ENCODE measurements at places on chromosomes 4 and X. TPM values are rescaled to one million over a fixed set of nuclear protein-coding genes. Genes with fewer than 3 reads are reported as not detected.

The RTL5 gene
- not detected for polyA plus RNA-seq

The HGFAC gene
- not detected for polyA plus RNA-seq

The PNMA6A gene
- polyA plus RNA-seq: 4.9 TPM

The IGSF1 gene
- polyA plus RNA-seq: 1.0 TPM

The TXK gene
- polyA plus RNA-seq: 0.16 TPM

The RBM46 gene
- polyA plus RNA-seq: not detected

The ZNF280C gene
- polyA plus RNA-seq: 3.6 TPM

The AREG gene
- 3.8 TPM for polyA plus RNA-seq

The EDA2R gene
- not detected for polyA plus RNA-seq

The MAGEA3 gene
- 149 TPM for polyA plus RNA-seq

The PCDH18 gene
- not detected for polyA plus RNA-seq

The TLR6 gene
- 0.62 TPM for polyA plus RNA-seq

The FDCSP gene
- polyA plus RNA-seq: not detected

The NDUFA1 gene
- polyA plus RNA-seq: 430 TPM

The SCFD2 gene
- polyA plus RNA-seq: 23.9 TPM

The NUDT10 gene
- polyA plus RNA-seq: not detected

The OTUD6A gene
- not detected for polyA plus RNA-seq

The C4orf51 gene
- not detected for polyA plus RNA-seq

The POU3F4 gene
- polyA plus RNA-seq: not detected

The CFAP299 gene
- polyA plus RNA-seq: not detected

The SSX4B gene
- polyA plus RNA-seq: not detected

The CCNI gene
- 56.9 TPM for polyA plus RNA-seq

The AR gene
- polyA plus RNA-seq: not detected

The DCLK2 gene
- polyA plus RNA-seq: not detected

The CLDN2 gene
- polyA plus RNA-seq: not detected

The CWH43 gene
- polyA plus RNA-seq: not detected

The SNX25 gene
- polyA plus RNA-seq: 9.6 TPM

The SSX2B gene
- 70.2 TPM for polyA plus RNA-seq

The USP27X gene
- 2.1 TPM for polyA plus RNA-seq

The BDH2 gene
- 8.9 TPM for polyA plus RNA-seq

The MAEA gene
- 72.5 TPM for polyA plus RNA-seq

The TNMD gene
- polyA plus RNA-seq: not detected

The NUP62CL gene
- 51.5 TPM for polyA plus RNA-seq

The XPNPEP2 gene
- polyA plus RNA-seq: 0.19 TPM

The RAB9B gene
- polyA plus RNA-seq: not detected

The CHRNA9 gene
- polyA plus RNA-seq: not detected

The NOA1 gene
- 22.1 TPM for polyA plus RNA-seq

The SLC16A2 gene
- not detected for polyA plus RNA-seq

The TSPAN7 gene
- polyA plus RNA-seq: 0.07 TPM

The EOLA1 gene
- polyA plus RNA-seq: 17.5 TPM

The CXCL6 gene
- polyA plus RNA-seq: not detected

The MAGED4B gene
- not detected for polyA plus RNA-seq

The UGT2B10 gene
- not detected for polyA plus RNA-seq

The PLAC8 gene
- polyA plus RNA-seq: not detected

The GRIA3 gene
- not detected for polyA plus RNA-seq

The MAB21L2 gene
- not detected for polyA plus RNA-seq

The NPY2R gene
- not detected for polyA plus RNA-seq

The C4orf36 gene
- not detected for polyA plus RNA-seq

The F8A3 gene
- not detected for polyA plus RNA-seq
